ENCODE measurements at places on chromosomes 6 and 20.

DNA sequence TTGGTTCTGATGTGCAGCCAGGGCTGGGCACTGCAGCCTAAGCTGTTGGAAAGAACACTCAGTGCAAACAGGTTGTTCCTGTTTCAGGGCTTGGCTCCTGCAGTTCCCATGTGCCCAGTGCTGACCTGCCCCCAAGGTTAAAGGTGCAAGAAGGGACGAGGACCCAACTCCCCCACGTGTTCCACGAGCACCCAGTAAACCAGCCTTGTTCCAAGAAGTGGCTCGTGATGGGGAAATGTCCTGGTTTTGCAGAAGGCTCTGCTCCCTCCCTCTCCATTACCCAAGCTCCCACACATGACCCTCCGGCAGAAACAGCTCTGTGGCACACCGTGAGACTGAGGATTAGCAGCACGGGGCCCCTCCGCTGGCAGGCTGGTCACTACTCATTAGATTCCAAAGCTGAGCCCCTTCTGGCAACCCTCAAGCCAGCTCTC is 9.4 kb downstream of the ACSS1 start:
- peak; percentile 45 for DNase-seq

DNA sequence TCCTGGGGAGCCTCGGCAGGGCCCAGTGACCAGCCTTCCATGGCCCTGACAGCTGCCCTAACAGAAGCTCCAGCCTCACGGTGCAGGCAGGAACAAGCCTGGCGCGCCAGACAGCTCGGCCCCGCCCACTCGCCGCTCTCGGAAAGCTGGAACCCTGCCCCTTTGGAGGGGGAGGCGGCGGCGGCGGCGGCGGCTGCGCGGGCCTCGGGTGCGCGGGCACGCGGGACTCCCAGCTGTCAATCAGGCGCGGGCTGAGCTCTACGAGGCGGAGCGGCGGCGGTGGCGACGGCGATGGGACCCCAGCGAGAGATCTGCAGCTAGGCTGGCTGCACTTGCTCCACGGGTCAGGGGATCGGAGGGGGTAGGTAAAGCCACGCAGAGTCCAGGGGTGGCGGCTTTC is at the start of gene NRSN1:
Gene NRSN1, plus strand, starts transcription at position 236 of the 400 bp plus-strand sequence. CDS start 8,113 bp downstream, outside the sequence.
- DNase-seq: no peak

DNA sequence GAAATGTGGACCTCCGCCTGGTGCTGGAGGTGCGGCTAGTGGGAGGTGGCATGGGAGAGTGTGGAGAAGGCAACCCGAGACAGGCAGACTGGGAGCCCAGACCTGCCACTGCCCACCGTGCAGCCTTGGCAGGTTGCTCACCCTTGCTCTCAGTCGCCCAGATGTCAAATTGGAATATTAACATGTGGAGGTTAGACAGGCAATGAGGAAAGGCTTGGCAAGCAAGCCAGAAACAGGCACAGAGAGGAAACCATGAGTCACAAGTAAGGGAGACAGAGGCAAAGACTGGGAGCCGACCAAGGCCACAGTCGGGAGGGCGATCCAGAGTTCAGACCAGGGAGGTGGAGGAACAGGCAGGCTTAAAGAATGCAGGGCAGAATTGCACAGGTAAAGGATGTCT is 178.2 kb downstream of the FOXC1 start:
- DNase-seq: no peak

DNA sequence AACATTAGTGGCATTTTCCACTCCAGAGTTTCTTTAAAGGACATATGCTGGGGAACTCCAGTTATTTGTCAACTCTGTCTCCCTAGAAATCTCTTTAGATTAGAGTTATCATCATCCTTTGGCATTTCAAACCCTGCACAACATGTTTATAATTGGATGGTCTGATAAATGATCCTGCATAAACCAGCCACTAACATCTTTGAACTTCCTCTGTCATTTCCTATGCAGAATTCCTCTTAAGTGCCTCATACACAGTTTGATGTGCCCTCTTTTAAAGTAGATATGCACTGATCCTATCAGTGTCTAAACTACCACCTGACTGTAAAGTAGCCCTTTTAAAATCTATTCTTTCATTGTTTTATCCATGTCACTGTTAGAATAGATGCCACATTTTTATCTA is 306.3 kb upstream of the IRAK1BP1 start:
- DNase-seq: no peak

DNA sequence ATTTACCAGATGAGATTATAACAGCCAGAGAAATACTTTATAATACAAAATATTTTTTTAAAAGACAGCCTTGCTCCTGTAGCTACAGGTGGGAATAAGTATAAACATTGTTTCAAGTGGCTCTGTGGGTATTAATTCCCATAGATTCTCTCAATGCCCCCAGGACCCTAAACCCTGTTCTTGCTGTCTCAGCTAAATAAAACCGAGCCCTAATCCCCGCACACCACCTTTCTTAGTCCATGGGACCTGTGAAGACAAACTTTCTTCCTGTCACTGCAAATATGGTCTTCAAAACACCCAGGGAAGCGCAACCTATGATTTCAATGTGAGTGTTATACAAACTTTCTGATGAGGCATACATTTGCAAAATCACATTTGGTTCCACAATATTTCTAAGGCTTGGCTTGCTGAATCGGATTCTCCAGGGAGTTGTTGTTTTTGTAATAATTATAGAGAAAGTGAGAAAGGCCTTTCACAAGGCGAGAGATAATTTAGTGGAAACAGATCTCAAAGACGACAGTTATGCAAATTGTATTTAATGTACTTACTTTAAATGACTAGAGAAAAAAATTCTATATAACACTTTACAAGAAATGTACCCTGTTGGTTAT is 11.1 kb downstream of the SMLR1 start:
- DNase-seq: no peak
